ENCODE measurements at places on chromosomes 6 and 20.

DNA sequence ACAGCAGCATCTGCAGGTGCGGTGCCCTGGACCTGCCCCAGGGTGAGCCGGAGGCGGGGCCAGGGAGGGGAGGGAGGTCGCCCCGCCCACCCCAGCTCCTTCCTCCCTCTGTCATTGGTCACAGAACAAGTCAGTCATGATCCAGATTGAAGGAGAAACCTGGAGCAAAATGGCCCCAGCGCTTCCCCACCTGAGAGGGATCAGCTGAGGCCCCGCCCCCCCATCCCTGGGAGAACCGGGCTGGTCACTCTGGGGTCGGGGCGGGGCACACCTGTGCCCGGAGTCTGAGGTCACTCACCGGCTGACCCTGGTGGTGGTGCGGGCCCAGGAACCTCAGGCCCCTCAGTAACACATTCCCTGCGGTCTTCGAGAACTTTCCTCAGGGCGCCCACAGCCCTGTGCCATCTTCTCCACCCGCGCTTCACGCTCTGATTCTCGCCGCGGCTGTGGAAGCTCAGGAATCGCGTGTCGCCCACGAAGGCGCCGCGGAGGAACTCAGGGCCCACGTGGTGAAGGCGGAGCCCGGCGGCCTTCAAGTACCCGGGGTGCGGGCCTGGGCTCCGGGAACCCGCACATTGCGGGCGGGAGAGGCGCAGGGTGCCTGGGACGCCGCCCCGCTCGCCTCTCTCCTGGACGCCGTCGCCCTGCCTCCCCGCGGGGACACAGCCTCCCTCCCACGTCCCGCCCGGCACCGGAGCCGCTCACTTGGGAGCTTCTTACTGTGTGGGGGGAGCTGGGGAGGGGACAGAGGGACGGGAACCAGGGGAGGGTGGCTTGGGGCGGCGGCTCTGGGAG lies 36.4 kb upstream of the HLA-C start:
- DNase-seq: peak; percentile 45

GRCh38 chr6:10000551-10000950 lies 414.3 kb downstream of the TFAP2A start:
- DNase-seq: no peak

DNA sequence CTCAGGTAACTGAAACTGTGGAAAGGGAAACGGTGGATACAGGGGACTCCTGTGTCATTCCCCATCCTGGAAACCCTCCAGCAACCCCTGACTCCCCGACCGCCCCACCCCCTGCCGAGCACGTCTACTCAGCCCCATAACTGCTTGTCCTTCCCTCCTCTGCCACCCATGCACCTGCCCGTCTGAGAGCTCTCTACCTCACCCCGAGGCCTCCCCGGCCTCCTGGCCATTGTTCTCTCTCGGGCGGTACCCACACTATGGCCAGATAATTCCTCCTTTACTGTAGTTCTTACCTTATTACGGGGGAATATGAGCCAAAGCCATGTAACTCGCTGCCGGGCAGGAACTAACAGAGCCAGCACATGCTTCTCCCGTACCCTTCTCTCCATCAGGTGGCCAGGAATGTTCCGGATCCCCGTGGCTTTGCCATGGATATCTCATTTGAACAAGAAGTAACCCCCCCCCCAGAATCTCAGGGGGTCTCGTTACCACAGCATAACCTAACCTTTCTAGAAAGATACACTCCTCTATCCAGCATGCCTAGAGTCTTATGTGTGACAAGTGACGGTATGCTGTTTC lies 4.8 kb upstream of the IRF4 start:
- DNase-seq: no peak

DNA sequence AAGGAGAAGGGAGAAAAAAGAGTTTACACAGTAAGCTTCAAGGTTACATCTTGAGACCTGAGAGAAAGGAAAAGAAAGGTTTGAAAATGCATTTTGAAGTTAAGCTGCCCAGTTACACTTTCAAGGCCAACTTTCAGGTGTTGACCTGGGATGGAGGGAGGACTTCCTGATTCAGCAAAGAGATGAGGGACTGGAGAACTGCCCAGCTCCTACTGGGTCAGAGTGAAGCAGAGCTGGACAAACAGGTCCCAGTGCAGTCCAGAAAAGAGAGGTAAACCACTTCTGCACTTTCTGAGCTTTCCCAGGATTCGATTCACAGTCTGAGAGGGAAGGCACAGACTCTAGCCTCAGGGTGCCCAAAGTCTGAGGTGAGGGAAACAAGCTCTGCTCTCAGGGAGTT lies 6.0 kb upstream of the TJAP1 start:
- DNase-seq: no peak

- DNase-seq: no peak
These were observed 34.0 kb upstream of the FOXO3 start for GRCh38 chr6:108526739-108527174.

DNA sequence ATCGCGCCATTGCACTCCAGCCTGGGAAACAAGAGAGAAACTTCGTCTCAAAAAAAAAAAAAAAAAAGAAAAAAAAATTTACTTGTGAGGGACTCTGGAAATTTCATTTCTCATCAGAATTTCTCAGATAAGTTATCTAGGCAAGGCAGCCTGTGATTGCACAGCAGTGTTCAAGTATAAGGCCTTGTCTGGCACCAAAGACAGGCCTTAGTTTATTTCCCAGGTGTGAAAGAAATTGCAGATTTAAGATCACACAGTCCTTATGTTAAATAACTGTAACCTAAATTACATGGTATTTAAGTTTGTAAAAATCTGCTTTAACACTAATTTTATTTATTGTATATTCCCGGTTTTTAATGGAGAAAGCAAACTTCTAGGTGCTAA lies 34.8 kb downstream of the HFE start:
- no peak for DNase-seq

GRCh38 chr20:59023616-59024015 lies 4.4 kb downstream of the TUBB1 start:
- no peak for DNase-seq

DNA sequence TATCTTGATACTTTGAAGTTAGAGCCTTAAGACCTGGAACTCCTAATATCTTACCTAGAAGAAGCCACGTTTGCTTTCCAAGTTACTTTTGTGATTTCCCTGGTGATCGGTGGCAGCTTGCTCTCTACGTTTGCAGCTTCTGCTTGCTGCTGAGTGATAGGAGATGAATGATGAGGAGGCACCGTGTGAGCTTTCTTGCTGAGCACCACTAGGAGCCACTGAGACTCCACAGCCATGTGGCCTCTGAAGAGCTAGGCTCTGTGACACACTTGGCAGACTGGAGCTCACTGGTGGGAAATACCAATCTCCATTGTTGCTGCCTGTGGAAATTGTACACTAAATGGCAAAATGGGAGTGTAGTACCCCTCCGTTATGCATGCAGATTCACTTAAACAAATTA lies 161.8 kb downstream of the IBTK start:
- DNase-seq: no peak

DNA sequence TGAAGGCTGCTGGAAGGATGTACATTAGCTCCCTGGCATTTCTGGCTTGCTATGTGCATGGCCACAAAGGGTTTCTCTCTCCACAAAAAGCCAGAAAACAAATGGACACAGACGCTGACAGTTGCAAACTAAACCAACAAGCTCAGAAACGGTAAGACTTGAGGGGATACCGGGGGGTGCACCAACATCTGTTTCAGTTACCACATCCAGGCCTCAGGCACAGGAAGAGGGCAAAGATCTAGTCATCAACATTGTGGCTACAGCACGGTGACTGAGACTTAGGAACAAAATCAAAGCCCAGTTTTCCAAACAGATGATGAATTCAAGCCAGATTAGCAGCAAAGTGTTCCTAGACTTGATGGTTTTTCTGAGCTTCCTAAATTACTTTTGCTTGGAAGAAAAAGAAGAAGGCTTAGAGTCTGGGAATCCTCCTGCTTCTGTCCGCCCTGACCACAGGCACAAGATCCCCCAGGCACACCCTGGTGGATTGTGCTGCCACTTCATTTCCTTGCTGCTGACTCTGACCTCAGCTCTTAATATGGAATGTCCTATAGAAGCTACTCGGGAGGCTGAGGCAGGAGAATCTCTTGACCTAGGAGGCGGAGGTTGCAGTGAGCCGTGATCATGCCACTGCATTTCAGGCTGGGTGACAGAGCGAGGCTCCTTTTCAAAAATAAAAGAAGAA lies 54.2 kb upstream of the ADGRF1 start:
- DNase-seq: no peak

GRCh38 chr20:53739799-53740785 lies 146.5 kb upstream of the ZNF217 start:
- DNase-seq: no peak

DNA sequence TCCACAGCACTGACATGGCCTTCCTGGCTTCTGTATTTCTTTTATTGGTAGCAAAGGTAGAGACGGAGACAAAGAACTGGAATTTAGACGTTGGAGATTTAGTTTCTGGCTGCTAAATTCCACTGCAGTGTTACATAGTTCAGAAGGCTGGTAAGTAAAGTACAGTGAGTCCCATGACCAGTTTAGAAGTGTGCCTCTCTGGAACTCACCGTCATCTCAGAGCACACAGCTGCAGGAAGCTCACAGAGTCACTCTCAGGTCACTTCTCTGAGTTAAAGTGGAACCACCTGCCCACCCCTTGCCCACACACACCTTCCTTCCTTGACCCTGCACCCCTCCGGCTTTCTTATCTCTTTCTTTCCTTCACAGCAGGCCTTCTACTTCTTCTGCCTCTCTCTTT lies 19.6 kb upstream of the BMP6 start:
- no peak for DNase-seq

- DNase-seq: no peak
These were observed 126.5 kb downstream of the MYLK4 start for GRCh38 chr6:2624177-2624576.

DNA sequence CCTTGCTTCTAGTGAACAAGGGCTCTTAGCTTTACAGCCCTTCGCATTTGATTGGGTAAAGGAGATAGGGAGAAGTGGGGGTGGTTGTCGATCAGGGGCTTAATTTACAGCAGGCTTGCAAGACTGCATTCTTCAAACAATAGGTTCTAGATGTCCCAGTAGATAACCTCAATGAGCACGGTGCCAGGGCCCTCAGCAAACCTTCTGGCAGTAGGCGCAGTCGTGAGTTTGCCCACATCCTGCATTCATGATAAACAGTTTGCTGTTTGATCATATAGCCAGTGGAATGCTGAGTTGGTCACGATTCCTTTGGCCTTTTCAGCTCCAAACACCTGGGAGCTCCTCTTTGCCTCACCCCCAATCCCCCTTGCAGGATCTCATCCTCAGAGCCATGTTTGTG lies 27.5 kb downstream of the SUN5 start:
- DNase-seq: no peak

GRCh38 chr20:6051505-6051904 lies 2.4 kb downstream of the LRRN4 start:
- no peak for DNase-seq

GRCh38 chr6:126307849-126308248 lies 32.1 kb upstream of the CENPW start:
- no peak for DNase-seq

DNA sequence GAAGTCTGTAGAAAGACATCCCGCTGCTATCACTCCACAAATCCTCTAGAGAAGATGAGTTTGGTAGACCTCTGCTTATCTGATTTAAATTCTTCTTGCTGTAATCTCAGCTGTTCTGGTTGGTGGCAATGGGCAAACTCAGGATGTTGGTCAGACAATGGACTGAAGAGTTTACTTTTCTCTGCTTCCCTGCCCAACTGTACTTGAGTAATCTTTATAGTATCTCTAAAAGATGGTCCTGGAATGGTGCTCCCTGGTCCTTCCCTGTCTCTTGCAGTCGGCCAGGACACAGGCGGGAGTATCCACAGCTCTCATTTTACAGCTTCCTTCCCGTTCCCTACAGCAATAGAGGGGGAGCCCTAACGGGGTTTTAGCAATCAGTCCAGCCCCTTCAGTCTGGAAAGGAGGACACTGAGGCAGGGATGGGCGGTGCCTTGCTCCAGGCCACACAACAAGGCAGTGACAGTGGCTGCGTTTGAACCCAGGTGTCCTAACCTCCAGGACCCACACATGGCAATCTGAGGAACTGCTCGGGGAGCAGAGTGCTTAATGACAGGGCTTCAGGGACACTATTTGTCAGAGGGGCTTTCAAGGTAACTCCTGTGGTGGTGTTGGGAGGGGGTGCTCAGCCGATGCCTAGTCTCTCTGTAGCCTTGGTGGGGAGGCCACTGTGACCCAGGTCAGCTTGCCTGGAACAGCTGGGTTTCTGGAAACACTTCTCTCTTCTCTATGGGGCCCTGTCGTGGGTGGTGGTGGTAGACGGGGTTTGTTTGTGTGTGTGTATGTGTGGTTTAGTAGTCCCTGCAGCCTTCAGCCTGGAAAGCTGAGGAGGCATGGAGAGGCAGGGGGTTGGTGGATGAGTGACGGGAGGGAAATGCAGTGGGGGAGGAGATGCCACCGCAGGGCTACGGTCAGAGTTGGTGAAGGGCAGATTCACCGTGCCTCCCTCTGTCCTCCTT lies 9.5 kb upstream of the VEGFA start:
- DNase-seq: no peak

DNA sequence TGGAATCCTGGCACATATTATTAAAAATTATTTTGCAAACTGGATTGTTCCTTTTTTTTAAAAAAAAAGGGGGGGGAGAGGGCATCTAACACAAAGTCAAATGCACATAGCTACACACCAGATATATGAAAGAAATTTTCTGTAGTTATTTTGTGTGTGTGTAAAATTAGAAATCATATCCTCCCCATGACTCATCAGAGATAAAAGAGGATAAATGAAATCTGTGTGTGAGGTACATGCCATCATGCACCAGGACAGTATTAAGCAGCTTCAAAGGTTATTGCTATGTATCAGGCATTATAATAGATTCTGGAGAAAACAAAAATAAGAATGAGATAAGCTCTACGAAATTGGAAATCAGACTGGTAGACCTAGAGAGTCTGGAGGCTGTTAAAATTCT lies 5.2 kb downstream of the BTBD9 start:
- DNase-seq: no peak

GRCh38 chr20:32125506-32125905 lies 16.0 kb downstream of the TM9SF4 start:
- no peak for DNase-seq

DNA sequence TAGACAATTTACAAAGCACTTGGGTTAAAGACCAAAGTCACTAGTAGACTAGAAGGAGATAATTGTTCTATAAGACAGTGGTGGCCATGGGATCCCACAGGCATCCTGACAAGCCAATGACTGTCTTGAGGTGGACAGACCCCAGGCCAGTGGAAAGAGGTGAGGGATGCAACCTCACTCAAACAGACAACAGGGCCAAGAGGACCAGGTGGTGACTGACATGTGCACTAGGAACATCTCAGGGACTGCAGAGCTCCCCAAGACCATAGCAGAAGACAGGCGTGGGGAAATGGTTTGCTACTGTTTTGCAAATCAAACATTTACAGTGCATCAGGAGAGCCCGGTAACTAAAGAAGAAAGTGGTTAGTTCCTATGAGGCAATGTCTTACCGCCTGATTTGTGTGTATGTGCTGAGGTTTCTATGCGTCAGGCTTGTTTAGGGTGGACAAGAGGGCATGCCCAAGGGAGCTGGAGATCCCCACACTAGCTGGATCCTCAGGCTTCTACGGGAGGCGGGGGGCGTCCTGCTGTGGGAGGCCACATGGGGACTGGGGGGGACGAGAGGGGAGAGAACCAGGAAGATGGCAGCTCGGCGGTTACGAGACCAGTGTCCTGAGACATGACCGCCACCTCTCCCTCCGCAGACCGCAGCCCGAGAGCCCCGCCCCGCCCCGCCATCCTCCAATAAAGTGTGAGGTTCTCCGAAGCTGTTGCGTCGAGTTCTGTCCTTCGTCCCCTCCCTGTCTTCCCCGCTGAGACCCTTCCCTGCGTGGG lies 623 bp upstream of the MRPS26 start:
- peak; percentile 59 for DNase-seq

- DNase-seq: no peak
These were observed 9.6 kb downstream of the BTNL2 start for GRCh38 chr6:32397252-32397920.

GRCh38 chr6:8499540-8499939 lies 64.2 kb upstream of the SLC35B3 start:
- no peak for DNase-seq

Measured in stimulated activated CD4-positive, alpha-beta T cell treated with anti-CD3 and anti-CD28 coated beads, Interleukin-2, amount 100 ng/mL, for 48 hours (primary cell).